NCI-H774 (cell line): ENCODE measurements at places on chromosomes 2 and 18.

GRCh38 chr2:134582547-134582899 lies 136.3 kb downstream of the TMEM163 start:
- no peak for DNase-seq

DNA sequence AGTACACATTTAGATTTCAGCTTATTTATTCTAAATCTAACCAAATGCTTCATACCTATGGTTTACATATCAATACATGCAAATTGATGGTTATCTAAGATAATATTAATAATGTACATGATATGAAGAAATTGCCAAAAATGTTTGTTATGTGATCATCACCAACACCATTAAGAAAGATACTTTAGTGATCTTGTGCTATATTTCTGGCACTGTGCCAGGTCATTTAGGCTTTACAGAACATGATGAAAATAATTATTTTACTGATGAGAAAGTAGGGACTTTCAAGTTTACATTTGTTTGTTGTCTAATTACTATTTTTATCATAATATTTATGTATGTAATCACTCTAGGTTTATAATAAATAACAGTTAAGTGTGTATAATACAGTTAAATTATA lies 158.3 kb downstream of the GULP1 start:
- no peak for DNase-seq

DNA sequence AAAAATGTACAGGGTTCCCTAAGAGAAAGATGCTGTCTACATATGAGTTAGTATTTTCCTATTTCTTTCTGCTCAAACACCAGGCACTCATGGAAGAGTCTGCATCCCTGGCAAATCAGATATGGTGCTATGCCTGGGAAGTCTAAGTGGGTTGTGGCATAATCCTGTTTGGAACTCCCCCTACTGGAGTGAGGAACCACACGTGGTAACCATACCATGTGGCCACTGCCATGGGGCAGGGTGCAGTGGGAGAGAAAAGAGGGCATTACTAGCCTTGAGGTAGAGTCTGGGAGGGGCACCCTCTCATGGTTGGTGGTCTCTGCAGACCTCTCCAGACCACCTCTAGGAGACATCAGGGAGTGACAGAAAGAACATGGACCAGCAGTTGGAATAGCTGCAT lies 257.9 kb upstream of the ATP5MC3 start:
- no peak for DNase-seq

DNA sequence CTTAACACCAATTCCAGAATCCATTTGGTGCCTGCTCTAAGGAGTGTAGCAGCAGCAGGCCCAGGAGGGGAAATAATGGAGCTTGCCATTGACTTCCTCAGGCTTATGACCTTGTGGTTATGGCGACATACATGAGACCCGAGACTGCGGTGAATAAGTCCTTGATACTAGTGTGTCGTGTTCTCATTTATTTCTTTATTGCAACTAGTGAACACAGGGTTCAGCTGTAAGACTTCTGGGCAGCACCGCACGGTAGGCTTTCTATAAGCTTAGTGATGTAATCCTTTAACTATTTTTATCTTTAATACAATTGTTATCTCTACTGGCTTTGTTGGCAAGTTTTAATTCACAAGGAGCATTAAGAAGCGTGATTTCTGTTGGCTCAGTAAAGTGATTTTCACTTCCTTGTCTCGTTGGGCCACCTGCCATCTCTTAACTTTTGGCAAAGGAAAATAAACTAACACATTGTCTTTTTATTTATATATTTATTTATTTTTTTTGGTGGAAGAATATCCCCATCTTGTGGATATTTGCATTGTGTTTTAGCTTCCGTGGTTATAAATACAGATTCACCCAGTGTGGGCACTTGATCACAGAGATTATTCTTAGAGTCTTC lies 139.8 kb downstream of the LTBP1 start:
- no peak for DNase-seq

DNA sequence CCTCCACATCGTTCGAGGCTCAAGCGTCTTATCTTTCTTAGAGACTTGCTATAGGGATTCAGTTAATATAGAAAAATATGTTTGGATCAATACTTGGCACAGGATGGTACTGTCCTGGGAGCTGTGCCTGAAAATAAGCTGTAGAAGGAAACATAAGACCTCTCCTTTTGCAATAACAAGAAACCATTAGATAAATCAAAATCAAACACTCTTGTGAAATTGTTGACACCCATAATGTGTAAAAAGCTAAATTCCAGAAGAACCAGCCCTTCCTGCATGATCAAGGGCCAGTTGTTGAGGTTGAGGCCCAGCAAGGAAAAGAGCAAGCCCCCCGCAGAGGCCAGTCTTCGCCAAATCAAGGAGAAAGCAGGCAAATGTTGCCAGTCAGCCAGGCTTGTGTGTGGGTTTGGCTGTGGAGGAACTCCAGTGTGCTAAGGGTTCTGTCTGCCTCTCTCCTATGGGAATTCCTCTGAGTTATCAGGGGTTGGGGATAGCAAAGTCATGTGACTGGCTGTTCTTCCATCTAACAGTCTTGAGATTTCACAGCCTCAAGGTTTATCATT lies 185.7 kb downstream of the ACKR3 start:
- no peak for DNase-seq

DNA sequence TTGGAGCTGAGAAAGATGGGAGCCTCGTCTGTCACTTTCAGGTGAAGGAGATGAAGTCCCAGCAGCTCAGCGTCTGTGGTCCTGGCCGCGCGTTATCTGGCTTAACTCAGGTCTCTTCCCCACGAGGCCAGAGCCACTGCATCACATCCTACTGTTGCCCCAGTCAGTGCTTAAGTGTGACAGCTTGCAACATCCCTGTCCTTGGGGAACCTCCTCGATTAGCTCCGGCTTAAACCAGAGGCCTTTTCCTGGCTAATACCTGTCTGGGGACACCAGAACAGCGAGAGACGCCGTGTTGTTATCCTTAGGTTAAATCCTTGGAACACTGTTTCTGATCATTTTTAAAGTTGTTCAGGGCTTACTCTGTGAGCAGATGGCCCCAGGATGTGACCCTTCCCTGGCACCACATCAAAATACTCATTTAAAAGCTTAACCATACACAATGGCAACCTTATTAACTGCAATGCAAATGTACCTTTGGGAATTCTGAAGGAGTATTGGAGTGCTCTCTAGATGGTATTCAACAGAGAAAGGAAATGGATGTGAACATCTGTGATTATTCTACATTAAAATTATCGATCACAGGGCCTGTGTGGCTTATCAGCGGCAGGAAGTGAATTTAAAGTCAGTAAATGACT lies 61.2 kb upstream of the SPP2 start:
- DNase-seq, result no peak
